Central memory CD8-positive, alpha-beta T cell (primary cell): ENCODE measurements at places on chromosomes 1 and 21.

DNA sequence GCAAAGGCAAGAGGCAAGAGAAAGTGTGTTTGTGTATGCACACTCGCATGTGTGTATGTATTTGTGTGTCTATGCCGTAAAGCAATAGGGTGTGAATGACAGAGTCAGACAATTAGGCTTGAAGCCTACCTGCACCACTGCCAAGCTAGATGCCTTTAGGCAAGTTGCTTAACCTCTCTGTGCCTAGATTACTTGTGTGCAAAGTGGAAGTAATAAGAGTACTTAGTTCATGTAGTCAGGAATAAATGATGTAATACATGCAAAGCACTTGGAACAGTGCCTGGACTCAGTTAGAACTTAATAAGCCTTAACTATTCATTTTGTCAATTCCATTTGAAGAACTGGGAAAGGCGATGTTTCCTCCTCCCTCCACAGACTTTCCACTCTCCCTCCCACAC is 31.7 kb downstream of the LAMB3 start:
- DNase-seq = no peak

GRCh38 chr1:160062230-160062532 is 7.8 kb downstream of the KCNJ10 start:
- no peak for DNase-seq

GRCh38 chr1:20663365-20663764 is 2.2 kb upstream of the DDOST start:
- no peak for DNase-seq

- DNase-seq = peak; percentile 15
Measured at GRCh38 chr21:36209626-36210171, 53.1 kb downstream of the DOP1B start.

DNA sequence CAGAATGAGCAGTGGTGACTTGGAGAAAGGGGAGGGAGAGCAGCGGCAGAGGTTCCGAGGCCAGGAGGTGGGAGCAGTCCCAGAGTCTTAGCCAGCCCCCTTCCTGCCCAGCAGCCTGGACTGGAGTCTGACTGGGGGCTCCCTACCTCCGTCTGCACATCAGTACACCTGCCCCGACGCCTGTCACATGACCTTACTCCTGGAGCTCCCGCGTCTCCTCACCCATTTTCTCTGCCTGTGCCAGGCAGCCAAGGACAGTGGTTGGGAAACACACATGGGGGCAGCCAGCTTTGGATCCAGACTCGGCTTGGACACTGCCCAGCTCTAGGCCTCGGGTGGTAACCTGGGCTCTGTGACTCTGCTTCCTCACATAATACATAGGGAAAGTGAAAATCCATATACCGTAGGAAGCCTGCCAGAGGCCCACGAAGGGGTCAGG is 16.9 kb downstream of the ACTRT2 start:
- no peak for DNase-seq

GRCh38 chr1:22914633-22915217 is 57.9 kb downstream of the LACTBL1 start:
- no peak for DNase-seq

GRCh38 chr1:47435506-47436303 is 2.1 kb upstream of the FOXD2 start:
- DNase-seq = no peak

DNA sequence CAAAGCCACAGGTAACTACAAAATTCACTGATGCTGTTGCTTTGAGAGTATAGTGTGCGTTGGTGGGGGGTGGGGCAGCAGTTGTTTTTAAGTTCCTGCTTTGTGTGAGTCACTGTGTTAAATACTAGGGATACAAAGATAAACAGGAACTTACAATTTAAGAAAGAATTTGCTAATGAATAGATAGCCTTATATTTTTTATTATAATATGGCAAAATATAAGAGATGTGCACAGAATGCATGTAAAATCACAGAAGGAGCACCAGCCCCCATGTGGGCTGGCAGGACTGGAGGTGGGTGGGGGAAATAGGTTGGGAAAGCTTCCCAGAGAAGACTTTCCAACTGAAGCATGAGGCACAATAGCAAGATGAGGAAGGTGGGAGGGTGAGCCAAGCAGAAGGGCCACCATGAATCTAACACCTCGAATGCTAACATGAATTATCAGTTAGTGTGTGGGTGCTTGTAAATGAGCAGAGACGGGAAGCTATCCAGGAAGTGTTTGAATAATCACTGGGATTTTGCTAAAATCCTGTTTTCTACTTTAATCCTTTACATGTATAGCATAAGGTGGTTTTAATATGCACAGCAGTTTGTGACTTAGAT is 57.0 kb upstream of the RAVER2 start:
- no peak for DNase-seq

DNA sequence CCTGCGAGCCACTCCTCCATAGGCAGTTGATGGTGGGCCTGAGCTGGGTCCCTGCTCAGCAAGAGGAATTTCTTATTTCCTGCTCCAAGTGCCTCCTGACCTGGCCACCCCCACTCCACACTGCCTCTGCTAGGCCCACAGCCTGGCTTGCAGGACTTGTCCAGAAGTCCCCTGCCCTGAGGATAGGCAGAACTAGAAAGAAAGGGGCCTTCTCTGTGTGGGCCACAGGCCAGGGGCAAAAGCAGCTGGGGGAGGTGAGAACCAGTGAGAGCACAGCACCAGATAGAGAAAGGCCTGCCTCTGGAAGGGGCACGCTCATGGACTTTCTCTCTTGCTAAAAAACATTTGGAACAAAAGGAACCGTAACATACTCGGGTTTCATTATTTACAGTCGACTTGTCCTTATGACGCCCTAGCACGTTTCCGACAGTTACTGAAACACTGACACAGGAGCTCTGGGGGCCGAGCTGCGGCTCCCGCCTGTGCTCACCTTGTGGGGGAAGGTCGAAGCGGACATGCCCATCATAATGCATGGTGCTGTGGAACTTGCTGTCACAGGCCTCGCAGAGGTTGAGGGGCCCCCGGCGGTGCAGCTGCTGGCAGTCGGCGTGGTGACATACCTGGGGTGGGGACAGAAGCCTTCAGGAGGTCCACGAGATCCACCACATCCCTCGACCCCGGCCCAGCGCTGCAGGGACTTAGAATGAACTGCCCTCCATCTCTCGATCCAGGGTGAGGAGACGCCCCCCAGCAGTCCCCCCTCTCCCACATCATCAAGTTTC is 11.3 kb upstream of the TNFRSF25 start:
- no peak for DNase-seq

DNA sequence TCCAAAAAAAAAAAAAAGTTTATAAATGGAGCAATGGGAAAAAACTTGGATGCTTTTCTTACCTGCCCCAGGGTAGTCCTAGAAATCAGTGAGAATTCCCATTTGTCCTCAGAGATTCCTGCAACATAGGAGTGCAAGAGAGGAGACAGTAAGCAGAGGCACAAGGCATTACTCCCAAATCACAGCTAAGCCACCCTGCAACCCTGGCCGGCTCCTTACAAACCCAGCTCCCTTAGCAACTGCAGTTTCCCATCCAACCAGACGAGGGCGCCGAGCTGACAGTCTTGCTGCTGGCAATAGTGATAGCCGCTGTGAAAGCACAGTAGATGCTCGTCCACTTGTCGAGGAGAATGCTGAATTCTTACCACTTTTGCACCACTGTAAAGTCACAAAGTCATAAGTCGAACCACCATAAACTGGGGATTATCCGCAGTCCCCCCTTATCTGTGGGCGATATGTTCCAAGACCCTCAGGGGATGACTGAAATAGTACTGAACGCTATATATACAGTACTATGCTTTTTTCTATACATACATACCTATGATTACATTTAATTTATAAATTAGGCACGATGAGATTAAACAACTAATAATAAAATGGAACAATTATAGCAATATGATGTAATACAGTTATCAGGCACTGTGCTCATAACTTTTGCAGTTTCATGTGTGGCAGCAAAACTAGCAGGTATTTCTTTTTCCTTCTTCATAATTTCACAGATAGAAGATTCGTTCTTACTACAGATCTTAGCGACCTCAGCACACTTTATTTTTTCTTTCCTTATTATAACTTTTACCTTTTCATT is 6.0 kb upstream of the PITHD1 start:
- DNase-seq = peak; percentile 72

DNA sequence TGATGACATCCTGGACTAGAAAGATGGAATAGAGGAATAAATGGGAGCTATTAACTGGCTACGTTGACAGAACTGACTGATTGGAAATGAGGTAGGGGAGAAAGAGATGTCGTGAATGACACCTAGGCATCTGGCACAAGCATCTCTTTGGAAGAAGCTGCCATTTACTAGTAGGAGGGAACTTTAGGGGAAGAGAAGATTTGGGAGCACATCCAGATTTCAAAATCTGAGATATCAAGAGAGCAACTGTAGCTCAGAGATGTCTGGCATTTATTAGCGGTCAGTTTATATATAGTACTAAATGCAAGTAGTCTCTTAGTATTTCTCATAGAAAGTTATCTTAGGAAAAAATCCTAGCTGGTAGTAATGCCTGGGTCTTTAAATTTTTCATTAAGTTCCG is 131.9 kb upstream of the C1orf105 start:
- no peak for DNase-seq

GRCh38 chr1:87521452-87521851 is 192.8 kb downstream of the LMO4 start:
- no peak for DNase-seq

DNA sequence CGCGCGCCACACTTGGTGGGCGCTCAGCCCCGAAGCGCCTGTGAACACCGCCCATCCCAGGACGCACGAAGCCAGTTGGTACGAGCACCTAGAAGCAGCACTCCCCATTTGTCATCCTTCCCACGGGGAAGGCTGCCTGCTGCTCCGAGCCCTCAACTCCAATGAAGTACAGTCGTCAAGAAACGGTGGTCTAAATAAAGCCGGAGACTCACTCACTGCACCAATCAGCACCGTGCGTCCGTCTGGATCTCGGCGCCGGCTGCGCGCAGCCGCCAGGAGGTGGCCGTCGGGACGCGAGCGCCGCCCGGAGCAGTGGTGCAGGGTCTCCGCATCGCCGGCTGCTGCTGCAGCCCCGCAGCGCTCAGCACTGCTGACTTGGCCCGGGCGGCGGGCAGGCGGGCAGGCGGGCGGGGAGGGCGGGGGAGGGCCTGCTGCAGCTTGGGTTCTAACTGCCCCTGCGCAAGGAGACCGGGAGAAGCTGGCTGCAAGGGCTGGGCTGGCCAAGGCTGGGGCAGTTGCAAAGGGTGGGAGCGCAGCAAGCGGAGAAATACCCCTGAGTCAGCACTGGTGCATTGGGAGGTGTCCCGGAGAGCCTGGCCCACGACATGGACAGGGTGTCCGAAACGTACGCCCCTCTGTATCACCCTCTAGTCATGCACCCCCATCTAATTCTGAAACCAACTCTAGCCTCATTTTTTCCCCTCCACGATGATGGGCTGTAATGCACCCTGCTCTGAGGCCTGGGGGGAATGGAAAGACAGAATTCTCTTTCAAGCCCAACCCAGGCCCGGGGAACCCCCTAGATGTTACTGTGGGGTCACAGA is 35.8 kb upstream of the H6PD start:
- no peak for DNase-seq

- no peak for DNase-seq
Measured at GRCh38 chr1:211695135-211695816, 19.9 kb upstream of the NEK2 start.

- no peak for DNase-seq
Measured at GRCh38 chr1:33687000-33687399, 176.9 kb upstream of the HMGB4 start.

DNA sequence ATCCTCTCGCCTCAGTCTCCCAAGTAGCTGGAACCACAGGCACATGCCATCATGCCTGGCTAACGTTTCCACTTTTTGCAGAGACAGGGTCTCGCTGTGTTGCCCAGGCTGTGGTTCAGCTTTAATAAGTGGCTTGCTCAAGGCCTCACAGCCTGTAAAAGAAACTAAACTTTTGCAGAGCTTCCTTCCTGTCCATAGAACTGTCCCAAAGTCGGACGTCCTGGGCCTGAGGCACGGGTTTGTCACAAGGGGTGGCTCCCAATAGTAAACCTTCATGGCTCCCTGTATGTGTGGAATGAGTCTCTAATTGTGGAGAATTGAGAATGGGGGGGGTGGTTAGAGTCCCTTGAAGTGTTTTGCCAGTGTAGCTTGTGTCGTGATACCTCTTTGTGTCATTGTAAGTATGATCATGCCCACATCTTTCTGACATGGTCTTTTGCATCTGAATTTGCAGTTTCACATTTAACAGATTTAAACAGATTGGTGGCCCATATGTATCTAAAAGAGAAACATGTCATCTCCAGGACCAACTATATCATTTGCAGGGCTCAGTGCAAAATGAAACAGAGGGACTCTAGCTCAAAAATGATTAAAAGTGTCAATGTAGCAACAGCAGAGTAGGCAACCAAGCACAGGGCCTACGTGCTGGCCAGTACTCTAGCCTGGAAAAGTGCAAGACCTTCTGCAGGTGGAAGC is 332.1 kb downstream of the KIF26B start:
- DNase-seq = no peak

- DNase-seq = no peak
Measured at GRCh38 chr1:47201179-47201578, 11.3 kb upstream of the PDZK1IP1 start.

DNA sequence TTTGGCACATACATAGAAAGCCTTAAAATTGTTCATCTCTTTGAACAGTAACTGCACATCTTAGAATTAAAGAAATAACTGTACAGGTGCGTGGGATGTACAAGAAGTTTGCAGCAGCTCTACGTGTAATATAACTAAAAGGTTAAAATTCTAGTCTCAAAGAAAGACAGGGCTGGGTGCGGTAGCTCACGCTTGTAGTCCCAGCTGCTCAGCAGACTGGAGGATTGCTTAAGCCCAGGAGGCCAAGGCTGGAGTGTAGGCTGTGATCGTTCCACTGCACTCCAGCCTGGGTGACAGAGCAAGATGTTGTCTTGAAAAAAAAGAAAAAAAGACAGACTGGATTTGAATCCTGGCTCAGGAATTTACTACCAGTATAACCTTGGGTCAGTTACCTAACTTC is 13.4 kb downstream of the PARP1 start:
- no peak for DNase-seq

- DNase-seq = no peak
Measured at GRCh38 chr1:47644212-47644573, 206.3 kb downstream of the FOXD2 start.

- no peak for DNase-seq
Measured at GRCh38 chr1:228178737-228179684, 13.4 kb downstream of the IBA57 start.

GRCh38 chr1:41762251-41762650 is 156.5 kb downstream of the HIVEP3 start:
- no peak for DNase-seq

DNA sequence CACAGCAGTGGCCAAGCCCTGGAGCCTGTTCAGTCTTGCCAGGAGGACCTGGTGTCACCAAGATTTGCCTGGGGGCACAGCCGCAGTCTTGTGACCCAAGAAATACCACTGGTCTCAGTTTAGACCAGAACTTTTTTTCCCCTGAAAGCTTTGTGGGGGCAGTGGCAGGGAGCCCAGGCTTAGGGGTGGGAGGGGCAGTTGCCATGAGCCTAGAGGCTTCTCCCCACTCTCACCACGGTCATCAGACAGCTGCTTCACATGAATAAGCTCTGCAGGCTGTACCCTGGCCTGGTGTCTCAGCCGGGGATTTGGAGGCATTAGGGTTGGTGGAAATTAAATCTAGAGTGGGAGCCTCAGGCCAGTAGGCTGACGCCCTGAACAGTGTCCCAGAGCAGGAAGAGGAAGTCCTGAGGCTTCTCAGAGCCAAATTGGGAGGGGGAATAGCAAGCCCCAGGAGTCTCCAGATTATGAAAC is 73.7 kb downstream of the SLC16A1 start:
- no peak for DNase-seq

GRCh38 chr1:67312615-67313014 is 4.9 kb downstream of the IL12RB2 start:
- no peak for DNase-seq
